ENCODE measurements at places on chromosomes 7 and 10.

DNA sequence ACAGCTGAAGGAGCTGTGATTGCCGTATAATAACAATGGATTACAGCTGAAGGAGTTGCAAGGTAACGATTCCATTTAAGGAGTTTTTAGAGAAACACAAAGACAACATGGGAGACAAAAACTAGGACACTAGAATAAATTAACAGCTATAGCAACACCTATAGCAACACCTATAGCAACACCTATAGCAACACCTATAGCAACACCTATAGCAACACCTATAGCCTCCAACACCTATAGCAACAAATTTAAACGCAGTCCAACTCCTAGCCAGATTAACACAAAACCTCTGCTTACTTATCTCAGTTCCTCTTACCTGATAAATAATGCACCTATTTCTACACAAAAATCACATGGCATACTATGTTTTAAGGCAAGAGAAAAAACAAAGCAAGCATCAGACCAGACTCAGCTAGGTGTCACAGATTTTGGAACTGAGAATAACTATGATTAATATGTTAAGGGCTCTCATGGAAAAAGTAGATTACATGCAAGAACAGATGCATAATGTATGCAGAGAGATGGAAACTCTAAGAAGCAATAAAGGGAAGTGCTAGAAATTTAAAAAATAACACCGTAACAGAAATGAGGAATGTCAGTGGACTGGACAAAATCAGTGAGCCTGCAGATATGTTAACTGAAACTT, 55.7 kb upstream of the SRPK2 start:
- DNase-seq, result no peak

DNA sequence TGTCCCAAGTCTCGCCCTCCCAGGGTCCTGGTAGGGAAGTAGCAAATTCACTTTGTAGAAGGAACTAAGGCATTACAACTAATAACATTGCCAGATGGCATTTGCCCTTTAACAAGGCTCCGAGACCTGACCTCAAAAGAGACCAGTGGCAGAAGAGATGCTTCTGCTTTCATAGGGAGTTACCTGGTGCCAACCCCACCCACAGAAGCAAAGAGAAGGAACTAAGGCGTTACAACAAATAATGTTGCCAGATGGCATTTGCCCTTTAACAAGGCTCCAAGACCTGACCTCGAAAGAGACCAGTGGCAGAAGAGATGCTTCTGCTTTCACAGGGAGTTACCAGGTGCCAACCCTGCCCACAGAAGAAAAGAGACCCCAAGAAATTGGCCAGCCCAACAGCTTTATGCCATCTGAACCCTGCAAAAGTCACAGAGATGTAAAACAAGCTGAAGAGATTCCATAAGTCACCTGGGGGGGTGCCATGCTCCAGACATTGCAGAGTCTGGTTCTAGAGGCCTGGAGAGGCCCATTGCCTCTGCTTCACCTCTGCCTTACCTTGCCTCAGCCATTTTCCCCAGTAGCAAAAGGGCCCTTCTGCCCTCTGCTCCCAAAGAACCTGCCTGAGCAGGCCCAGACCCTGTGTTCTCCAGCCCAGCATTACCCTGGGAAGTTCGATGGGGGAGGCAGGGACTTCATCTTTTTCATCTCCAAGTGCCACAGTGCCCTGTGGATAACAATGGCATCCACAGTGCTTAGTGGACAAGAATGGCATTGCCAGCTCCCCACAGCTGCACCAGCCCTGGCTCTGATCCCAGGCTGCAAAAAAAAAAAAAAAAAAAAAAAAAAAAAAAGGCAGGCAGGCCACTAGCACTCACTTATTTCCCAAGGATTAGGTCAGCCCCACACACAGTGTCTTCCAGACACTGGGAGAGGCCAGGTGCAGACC, 179.5 kb upstream of the PLXNA4 start:
- DNase-seq, result no peak

GRCh38 chr7:150854066-150855000, 2.0 kb downstream of the AOC1 start:
- no peak for DNase-seq

DNA sequence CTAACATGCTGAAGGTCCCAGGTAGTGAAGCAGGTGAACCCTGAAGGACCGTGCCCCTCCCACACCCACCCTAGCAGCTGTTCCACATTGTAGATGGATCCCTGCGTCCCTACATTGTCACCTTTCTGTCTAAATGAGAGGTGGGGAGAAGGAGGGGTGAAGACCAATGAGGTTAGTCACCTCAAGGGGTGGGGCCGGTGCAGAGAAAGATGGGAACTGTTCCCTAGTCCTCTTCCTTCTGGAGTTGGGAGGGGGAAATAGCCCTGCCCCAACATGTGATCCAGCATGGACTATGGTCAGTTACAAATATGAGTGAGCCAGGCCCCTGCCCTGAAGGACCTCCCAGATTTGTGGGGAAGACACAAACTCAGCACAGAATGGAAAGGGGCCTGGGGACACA, 124.5 kb downstream of the LHPP start:
- DNase-seq, result no peak

- no peak for DNase-seq
These were observed 108.5 kb upstream of the SFMBT2 start for GRCh38 chr10:7519351-7519750.

- DNase-seq, result no peak
These were observed 1.9 kb downstream of the ZCCHC24 start for GRCh38 chr10:79443338-79444198.

DNA sequence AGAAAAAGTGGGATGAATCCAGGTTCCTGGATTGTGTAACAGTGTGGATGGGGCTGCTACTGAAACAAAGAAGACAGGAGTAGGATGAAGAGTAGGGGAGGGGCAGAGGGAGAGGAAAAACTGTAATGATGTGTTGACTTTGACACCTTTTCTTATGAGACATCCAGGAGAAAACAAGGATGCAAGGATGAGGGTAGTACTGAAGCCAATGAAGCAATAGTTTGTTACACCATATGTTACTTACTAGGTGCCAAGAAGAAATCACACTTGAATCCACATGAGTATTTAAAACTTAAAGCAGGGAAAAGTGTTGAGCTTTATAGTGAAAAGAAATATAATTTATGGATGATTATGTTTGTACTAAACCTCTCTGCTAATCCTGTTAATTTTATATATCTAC, 420.6 kb downstream of the ARL4A start:
- no peak for DNase-seq

DNA sequence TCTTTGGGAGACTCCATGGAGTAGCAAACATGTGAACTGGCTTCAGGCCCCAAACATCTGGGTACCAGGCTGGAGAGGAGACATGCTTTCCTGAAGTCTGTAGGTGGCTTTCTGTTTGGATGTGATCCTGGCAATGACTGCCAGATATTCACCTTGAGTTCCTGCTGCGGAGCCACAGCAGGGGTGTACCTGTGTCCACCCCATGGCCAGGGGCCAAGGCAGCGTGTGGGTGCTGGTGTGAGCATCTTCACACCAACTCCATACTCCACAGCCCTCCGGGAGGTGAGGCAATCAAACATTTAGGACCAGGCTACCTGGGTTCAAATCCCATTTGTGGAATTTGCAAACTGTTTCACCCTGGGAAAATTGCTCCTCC, 113.0 kb downstream of the ADCY1 start:
- DNase-seq, result no peak

DNA sequence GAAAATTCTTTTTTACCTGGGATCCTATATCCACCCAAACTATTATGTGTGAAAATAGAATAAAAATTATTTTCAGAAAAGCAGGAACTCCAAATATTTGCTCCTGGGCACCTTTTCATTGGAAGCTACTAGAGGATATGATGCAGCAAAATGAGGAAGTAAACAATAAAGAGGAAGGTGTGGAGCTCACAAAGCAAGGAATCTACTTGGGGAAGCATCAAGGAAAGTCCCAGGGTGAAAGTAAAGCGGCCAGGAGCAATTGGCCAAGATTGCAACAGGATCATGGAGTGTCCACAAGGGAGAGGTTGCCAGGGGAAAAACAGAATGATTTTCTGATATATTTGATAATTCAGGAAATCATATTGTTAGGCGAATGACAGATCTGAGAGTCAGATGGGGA, 80.8 kb downstream of the CARD11 start:
- DNase-seq, result no peak

DNA sequence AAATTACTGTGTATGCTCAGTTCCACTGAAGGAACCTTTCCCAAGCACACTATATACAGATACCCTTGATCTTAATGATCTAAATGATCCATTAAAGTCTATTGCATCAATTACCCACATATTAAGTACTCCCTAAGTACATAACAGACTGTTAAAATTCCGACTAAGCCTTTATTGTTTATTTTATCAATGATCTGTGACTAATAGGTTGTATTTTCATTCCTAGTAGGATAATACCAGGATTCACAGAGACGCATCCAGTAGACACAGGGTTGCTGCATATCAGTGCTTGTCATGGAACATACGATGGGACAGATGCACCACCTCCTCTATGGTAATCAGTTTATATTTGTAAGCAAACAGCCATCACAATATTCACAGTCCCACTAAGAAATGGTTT, 159.6 kb upstream of the SLC26A5 start:
- no peak for DNase-seq

DNA sequence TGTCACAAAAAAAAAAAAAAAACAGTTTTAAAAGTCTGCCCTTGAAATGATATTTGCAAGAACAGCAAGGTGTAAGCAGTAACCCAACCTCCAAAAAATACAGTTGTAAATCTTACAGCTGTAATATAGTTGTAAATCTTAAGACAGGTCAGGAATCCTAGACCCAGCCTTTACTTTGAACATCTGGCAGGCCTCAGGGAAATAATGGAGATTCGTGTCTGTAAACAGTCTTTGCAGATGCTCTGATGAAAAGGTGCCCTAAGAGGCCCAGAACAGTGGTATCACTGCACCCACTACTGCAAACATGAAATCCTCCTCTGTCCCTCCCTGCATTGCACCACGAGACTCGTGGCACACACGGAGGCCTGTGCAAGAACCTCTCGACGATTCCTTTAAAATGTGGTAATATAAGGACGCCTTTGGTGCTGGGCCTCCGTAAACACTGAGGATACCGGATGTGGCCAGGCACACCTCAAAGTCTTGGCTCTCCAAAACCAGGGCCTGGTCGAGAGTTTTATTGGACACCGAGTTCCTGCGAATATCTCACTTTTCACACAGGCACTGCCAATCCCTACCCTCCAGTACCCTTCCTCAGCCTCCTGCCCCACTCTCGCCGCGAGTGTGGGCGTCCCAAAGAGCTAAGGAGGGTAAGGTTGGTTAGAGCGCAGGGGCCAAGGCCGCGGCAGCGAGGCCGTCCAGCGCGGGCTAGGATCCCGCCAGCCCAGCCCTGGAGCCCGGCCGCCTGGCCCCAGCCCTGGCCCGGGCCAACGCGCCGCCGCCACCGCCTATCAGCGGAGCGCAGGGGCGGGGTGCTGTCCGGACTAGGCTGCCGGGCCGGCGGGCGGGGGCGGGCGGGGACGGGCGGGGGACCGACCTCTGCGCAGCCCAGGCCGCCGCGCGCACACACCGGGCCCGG, at the start of gene REEP3:
TSS of gene REEP3 (plus strand) at position 902 of the 916 bp plus-strand sequence. CDS start 145 bp downstream, outside the sequence.
- peak; percentile 48 for DNase-seq

- no peak for DNase-seq
These were observed 31.2 kb downstream of the GRIFIN start for GRCh38 chr7:2445047-2445446.

DNA sequence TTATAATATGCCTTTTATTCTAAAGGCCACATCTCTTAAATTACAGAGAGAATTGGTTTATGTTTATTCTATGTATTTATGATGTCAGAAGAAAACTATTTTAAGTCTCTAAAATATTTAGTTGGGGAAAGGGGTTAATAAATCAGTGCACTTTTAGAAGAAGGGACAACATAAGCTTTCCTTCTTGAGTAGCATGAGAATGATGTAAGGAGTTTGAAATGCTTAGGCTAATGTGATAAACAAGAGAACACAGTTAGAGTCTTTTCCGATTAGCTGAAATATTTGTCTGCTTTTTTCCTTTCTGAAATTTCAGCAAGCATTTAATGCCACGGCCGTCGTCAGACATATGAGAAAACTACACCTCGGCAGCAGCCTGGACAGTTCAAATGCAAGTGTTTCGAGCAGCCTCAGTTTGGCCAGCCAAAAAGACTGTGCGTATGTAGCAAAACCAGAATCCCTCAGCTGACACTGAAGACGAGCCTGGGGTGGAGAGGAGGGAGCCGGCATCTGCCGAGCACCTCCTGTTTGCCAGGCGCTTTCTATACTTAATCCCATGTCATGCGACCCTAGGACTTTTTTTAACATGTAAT, 176.2 kb downstream of the CCDC3 start:
- DNase-seq, result no peak

- DNase-seq, result no peak
These were observed 103.4 kb upstream of the ELMO1 start for GRCh38 chr7:37552030-37552429.

DNA sequence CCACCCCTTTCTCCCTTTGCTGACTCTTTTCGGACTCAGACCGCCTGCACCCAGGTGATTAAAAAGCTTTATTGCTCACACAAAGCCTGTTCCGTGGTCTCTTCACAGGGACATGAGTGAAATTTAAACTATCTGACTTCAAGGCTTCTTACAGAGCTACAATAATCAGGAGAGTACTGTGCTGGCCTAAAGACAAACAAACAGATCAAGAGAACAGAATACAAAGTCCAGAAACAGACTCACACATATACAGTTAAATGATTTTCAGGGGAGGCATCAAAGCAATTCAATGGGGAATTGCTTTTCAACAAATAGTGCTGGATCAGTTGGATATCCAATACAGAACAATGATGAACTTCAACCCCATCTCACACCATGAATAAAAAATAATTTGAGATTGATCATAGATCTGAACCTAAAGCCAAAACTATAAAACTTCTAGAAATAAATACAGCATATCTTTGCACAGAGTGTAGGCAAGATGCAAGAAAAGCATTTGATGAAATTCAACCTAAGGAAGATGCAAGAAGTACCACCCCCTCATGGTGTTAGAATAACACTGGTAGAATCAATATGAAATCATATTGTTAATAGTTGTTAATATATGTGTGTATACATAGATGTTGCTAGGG, 96.5 kb downstream of the ZFAND4 start:
- DNase-seq, result no peak

All from NCI-H446 treated with DMSO at 0.1 percent for 48 hours (cell line).